ENCODE measurements at places on chromosomes 5 and 9. TPM values are rescaled to one million over a fixed set of nuclear protein-coding genes. Genes with fewer than 3 reads are reported as not detected.

GRCh38 chr5:116600876-116601275 lies 26.3 kb upstream of the SEMA6A start:
- no peak for DNase-seq

AQP7 gene
- total RNA-seq = not detected

SLCO4C1 gene
- total RNA-seq = 0.33 TPM

HAVCR2 gene
- total RNA-seq = 0.64 TPM

ASS1 gene
- total RNA-seq = 1.6 TPM

DNA sequence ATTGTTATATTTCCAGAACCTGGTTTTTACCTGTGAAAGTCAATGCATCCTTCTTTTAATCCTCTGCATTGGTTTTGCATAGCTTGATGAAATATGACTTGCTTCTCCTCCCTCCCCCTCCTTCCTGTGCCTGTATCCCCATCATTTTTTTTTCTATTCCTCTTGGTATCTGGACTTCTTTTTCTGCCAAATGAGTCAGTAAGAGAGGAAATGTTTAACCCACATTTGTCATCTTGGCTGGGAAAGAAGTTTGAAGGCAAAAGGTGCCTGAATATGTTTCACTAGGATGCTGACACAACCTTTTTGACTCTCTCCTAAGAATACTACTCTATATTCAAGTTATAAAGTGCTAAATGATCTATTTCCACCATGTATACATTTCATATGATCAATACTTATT lies 35.5 kb upstream of the CDKN2B start:
- no peak for DNase-seq

DNA sequence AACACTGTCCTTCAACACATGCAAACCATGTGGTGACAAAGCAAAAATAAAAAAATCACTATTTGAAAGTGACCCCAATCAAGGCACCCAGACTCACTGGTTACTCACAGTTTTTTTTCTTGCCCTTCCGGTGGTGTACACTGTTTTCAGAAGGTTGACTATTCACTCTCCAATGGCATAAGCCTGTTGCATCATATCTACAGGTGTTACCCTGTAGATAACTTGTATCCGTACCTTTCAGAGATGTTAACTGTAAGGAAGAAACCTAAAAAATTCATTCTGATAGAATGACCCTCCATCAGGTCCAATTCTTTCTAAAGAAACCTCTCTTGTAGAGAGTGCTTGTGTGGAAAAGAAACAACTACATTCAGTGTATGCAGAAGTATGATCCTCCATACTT lies 193.6 kb upstream of the RASA1 start:
- DNase-seq = no peak

ATG10 gene
- 7.3 TPM for total RNA-seq

ACOT12 gene
- not detected for total RNA-seq

GRCh38 chr5:153552886-153553285 lies 62.4 kb downstream of the GRIA1 start:
- DNase-seq = no peak

FBXL7 gene
- total RNA-seq = not detected

GABBR2 gene
- total RNA-seq = not detected

ABHD17B gene
- total RNA-seq = 18.6 TPM

DNA sequence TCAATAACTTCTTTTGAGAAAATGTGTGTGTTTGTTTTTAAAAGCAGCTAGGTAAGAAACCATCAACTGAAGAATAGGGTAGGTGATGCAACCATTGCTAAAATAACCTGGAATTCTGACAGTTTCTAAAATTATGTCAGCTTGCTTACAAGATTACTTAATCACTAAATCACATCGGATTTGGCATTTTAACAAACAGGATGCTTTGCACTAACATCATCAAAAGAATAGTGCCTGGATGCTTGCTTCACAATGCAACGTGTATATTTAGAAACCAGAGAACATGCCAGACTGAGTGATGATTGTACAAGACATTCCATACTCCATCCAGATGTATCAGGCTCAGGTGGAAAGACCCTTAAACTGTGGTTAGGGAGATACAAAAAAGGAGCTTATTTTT lies 43.9 kb downstream of the PAM start:
- no peak for DNase-seq

SPINK5 gene
- total RNA-seq = not detected

DNA sequence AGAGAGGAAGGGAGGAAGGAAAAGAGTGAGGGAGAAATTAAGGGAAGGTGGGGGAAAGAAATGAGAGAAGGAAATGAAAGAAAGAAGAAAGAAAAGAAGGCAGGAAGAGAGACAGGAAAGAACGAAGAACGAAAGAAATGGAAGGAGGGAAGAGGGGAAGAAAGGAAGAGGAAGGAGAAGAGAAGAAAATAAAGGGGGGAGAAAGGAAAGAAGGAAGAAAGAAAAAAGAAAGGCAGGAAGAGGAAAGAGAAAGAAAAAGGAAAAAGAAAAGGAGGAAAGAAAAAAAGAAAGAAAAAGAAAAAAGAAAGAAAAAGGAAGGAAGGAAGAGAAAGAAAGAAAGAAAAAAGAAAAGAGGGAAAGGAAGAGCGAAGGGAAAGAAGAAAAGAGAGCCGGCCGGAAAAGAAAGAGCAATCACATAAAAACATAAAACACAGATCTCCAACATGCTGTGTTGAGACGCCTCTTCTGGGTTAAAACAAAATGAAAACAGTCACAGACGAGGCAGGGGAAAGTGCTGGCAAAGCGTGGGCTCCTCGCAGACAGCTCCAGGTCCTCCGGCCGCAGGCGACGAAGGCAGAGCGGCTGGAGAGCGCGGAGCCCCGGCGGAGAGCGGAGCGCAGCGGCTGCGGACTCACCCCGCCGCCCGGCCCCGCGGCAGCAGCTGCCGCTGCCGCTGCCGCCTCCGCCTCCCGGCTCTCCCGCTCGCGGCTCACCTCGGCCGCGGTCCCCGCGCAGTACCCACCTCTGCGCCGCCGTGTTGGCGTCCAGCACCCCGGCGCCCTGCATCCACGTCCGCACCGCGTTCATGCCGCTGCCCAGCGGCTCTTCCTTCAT lies 896 bp downstream of the EBF1 start:
- peak; percentile 65 for DNase-seq

TXNDC15 gene
- total RNA-seq = 30.7 TPM

DNA sequence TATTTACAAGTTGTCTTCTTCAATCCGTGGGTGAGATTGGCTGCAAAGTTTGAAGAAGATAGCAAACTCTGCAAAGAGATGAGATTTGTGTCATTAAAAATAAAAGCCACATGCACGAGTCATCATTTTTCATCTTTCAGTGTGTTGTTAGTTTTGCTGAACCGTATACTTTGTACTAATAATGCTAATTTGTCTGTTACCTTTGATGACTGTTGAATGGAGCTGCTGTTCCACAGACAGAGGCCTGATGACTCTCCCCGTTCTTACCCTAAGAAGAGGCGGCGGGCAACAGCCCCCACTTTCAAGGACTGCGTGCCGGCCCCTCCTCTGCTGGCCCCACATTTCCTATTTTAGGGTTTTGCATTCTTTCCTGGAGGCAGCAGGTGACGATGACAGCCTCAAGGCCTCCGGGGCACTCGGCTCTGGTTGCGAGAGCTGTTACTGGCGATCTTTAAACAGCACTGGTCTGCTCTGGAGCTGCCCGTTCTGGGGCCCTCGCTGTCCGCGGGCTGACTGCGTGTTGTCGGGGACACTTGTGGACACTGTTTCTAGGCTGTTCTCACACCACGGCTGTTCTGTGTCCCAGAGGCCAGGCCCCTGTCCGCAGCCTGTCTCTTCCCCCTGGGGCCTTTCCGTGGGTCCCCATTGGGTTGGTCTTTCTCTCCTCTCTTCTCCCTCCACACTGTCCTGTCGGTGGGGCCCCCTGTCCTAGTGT lies 35.1 kb downstream of the NDUFS6 start:
- DNase-seq = no peak

DNA sequence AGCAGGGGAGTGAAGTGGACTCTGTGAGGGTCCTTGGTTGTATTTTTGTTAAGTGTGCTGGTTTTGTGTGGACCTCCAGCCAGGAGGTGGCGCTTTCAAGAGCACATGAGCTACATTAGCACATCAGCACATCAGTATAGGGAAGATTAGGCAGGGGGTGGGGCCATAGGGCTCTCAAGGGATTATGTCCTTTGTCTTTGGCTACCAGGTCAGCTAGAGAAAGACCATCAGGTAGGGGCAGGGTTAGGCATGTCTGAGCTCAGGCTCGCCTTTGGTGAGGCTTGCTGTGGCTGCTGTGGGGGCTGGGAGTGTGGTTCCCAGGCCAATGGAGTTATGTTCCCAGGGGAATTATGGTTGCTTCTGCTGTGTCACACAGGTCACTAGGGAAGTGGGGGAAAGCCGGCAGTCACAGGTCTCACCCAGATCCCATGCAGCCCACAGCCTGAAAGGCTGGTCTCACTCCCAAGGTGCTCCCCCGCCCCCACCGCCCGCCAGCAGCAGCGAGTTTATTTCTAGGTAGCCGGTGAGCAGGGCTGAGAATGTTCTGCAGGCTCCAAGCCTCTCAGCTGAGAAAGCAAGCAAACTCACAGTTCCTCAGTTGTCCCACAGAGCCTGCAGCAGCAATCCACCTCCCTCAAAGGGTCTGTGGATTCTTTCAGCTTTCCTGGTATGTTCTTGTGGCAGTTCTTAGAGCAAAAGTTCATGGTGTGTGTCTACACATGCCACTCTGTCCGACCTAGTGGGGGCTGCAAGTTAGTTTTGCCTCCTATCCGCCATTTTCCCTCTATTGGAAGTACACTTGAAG lies 13.7 kb downstream of the OR1J1 start:
- no peak for DNase-seq

GRCh38 chr9:135402048-135402738 lies 77.4 kb upstream of the PPP1R26 start:
- no peak for DNase-seq

DNA sequence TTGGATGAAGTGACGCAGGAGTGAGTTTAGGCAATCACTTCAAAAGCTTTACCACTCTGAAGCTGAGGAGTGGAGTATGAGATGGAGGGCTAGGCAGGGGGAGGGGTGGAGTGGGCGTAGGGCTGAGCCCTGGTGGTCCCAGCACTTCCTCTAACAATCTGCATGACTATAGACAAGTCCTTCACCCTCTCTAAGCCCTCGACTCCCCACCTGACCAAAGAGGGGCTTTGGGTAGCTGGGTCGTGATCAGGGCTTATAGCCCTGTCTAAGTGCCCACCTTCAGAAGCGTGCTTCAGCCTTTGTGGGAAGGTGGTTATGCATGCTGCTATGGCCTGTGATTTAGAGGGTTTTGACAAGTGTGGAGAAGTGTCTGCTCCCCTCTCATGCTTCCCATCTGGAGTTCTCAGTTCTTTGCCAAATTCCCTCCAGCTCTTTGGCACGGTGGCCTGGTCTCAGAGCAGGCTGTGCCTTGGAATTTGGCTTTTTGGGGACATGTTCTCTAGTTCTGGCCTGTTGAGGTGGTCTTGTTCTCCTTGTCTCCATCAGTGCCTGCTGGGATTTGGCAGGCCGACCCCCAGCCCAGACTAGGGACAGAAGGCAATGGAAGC lies 53.0 kb downstream of the ACTBL2 start:
- DNase-seq = no peak

SPATA31A3 gene
- total RNA-seq = not detected

- DNase-seq = no peak
Observed at GRCh38 chr5:118616281-118616680, 372.1 kb downstream of the DTWD2 start.

DNA sequence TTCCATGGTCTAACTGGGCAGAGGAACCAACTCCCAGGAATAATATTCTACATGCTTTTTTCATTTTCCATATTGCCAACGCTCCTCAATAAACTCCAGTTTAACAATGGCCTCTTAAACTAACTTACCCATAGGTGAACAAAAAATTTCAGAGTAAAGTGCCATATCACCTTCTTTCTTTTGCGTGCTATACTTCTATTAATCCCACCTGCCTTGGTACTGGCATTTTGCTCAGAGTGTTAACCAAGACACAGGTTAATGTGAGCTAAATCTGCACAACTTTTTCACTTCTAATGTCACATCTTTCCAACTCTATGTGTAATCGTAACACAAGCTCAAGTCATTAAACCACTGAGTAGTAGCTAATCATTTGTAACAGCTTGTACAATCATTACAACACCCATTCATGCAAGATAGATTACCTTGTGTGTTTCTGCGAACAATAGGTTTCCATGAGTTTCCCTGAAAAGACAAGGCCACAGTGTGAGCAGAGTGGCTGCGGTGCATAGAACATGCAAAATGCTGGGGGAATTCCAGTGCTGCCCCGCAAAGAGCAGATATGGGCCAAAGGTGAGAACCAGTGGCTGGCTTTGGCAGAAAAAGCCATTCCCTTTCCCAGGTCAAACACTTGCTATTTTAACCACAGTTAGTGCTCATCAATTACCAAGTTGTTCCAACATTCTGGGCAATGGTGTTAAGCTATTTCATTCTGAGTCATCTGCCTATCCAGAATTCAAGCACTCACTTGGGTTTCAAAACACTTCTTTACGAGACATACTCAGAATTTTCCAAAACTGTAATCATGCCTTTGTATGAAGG lies 42.8 kb downstream of the TIMD4 start:
- no peak for DNase-seq

DNA sequence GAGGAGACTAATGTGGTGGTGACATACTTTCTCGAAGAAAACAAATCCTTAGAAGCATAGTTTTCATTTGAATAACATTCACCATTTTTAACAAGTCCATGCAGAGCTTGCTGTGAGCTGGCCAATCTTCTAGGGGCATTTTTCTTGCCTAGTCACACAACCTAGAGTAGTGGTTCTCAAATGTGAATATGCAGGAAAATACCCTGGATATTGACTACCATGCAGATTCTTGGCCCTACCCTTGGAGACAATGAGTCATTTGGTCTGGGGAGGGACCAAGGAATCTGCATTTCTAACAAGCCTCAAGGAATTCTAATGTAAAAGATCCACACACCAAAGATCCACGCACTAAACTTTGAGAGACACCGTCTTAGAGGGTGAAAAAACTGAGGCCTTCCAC lies 23.5 kb downstream of the GDNF start:
- DNase-seq = no peak

- DNase-seq = no peak
Observed at GRCh38 chr9:83242066-83242465, 179.1 kb upstream of the RASEF start.

MCIDAS gene
- not detected for total RNA-seq

DNA sequence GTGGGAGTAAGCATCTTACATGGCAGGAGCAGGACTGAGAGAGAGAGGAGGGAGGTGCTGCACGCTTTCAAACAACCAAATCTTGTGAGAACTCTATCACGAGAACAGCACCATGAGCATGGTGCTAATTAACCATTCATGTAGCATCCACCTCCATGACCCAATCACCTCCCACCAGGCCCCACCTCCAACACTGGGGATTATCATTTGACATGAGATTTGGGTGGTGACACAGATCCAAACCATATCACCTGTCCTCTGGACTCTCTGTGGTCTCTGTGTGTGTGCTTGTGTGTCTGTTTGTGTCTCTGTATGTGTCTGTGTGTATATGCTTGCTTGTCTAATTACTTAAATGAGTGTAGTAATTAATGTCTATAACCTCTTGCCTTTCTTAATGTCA lies 31.1 kb downstream of the SEC61B start:
- no peak for DNase-seq

All from activated B cell treated with CpG ODN at 0.5 μM for 24 hours (primary cell).